Esophagus squamous epithelium (tissue), 5 donors: ENCODE measurements at places on chromosomes 1 and 21.

DNA sequence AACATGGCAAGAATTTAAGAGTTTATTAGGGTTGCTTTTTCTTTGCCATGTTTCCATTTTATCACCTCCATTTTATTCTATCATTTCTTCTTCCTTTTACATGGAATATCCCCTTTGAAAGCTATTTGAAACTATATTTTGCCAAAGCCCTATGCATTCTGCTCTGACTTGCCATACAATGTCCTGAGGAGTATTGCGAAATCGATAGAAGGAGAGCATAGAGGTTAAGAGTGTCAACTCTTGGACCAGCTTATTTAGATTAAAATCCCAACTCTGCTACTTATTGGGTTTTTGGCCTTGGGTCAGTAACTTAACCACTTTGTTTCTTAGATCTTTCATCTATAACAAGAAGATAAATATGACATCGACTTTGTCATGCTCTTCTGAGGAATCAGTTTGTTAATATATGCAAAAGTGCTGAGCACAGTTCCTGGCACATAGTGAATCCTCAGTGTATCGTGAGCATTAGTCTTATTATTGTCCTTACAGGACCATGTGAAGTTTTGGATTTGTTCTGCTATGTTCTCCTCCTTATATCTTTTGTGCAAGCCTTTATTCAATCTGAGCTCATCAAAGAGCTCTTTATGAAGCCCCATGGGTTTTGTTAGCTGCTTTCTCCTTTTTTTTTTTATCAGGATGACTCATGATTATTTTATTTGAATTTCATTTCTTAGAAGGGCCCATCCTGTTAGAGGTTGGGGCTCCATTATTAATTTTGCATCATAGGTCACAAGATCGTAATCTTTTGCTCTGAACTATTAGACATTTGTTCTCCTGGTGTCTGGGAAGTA is 17.6 kb downstream of the ACKR1 start:
- DNase-seq, result no peak

DNA sequence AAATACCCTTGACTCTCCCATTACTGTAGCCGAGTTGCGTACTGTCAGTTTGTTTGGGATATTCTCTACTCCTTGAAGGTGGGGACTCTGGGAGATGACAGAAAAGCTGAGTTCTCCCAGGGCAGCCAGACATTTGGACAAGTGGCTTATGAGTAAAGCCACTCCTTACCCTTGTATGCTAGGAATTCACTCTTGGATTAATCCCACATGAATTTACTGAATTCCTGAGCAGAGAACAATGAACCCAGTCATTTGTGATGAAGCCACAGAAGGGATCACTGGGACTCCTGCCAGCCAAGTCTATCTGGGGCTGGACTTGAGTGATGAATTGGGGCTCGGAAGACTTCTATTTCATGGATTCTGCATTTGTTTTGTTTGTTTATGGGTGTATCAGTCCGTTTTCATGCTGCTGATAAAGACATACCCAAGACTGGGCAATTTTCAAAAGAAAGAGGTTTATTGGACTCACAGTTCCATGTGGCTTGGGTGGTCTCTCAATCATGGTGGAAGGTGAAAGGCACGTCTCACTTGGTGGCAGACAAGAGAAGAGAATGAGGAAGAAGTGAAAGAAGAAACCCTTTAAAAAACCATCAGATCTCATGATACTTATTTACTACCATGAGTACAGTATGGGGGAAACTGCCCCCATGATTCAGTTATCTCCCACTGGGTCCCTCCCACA is 25.1 kb downstream of the C1orf116 start:
- DNase-seq, result no peak

GRCh38 chr1:79852004-79852403 is 845.5 kb upstream of the ADGRL4 start:
- DNase-seq, result no peak

DNA sequence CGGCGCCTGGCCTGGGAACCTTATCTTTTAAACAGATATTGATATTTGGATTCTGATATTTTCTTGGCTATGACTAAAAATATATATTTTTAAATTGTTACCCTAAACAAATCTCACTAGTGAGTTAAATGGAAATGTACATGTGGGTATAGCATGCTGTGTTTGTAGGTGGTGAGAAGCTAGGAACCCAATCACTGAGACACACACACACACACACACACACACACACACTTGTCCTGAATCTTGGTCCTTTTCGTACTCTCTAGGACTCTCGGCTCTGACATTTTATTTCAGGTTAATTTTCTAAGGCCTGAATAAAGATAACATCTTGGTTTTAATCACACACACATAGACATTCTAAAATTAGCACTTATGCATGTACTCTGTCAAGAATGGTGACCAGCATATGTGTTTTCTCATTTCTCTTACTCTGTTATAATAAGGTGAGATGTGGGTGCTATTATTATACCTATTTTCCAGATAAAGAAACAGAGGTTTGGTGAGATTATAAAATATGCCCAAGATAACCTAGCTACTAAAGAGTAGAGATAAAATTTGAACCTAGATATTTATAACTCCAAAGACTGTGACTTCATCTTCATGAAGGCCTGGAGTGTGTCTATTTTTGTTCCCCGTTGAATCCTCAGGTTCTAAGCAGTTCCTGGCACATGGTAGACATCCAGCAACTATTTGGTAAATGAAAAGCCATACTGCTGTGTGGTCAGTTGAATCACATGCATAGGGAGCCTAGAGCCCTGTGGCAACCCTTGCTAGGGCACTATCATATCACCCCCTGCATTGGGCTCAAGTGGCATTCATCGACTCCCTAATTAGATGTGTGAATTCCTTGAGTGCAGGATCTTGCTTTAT is 85.0 kb upstream of the RAB3GAP2 start:
- no peak for DNase-seq

- DNase-seq, result no peak
These were observed 2.4 kb upstream of the USP33 start for GRCh38 chr1:77762072-77762476.

DNA sequence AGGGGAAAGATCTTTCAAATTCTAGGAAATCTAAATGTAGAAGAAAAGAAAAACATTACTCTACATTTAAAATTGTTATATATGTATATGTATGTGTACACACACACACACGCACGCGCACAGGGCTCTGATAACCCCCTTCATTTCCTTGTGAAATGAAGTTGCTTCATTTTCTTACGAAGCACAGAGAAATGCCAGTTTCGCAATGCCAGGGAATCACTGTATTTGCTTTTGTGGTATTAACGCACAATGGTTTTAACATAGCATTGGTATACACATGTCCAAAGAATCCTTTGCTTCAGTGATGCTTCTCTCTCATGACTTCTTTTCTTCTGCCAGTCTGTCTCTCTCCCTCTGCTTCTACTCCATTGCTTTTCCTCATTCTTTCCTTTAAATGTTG is 8.4 kb upstream of the DDAH1 start:
- no peak for DNase-seq

DNA sequence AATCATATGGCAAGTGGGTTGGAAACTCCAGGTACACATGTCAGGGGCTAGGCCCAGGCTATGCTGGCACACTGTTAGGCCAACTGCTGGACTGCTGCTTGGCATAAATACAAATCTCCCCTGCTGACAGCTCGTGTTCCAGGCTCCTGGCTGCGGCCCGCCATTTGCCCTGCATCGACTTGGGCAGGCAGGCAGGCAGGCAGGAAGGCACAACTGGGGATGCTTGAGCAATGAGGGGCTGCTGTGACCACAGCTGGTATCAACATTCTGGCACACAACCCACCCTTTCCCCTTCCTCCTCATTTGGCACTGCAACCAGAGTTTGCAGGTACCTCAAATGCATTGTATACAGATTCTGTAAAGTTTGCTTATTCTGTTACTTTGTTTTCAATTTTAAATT is 53.2 kb downstream of the SAMSN1 start:
- no peak for DNase-seq

- no peak for DNase-seq
These were observed 298.3 kb downstream of the GPATCH2 start for GRCh38 chr1:217332431-217333065.

GRCh38 chr1:85428471-85429089 is 36.4 kb downstream of the DDAH1 start:
- no peak for DNase-seq

DNA sequence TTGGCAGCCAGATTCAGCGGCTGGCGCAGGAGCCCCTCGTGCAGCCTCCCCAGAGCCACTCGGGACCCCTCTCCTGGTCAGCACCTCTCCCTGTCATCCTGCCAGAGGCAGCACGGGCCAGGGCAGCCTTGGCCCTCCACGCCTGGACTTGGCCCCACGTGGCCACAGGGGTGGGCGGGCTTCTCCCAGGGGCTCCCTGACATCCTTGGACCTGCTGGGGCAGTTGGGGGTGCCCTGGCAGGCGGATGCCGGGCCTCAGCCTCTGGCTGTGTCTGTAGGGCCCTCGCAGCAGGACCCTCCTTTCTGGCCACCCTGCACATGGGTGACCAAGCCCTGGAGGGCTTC is 60.2 kb downstream of the MORN1 start:
- DNase-seq, result no peak
